ENCODE measurements at places on chromosomes 1 and 21.
A peak's percentile ranks its signal among the peaks of the same experiment; 100 is the strongest.

DNA sequence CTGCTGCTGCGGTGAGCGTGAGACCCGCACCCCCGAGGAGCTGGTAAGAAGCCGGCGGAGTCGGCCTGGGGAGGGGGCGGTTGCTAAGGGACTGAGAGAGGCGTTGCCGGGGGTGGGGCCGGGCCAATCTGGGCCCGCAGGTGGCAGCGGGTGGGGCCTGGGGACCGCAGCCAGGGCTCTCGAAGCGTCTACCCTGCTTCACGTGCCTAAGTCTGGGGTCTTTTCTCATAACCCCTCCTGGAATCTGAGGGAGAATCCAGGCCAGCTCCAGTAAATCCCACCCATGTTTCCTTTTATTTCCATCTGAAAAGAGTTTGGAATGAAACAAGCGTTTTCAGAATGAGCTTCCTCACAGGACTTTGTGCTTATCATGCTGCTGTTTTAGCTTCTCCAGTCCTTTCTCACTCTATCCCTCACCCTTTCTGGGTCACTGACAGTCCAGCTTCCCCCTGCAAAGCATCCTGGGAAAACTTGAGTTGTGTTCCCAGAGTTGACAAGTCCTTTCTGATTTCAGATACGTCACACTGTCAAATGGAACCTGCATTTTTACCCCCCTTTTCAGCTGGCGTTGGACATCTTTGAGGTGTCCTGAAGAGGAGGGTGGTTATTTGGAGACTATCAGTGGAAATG is 431 bp downstream of the CLCN6 start:
- DNase-seq = no peak

DNA sequence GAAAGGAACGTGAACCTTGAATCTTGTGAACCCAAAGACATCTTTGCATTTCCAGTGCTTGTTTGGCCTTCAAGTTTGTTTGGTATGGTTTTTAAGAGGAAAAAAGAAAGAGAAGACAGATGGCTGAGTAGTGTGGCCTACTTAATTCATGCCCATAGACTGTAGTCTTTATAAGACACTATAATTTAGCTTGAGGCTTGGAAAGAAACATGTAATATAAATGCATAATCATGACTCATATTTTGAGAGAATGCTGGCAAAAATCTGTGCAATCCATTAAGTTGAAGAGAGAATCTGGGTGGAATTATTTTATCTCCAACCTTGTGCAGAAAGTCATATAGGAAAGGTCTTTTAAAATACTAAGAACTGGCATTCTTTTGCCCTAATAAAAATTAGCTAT is 179.3 kb downstream of the SIPA1L2 start:
- no peak for DNase-seq

- no peak for DNase-seq
Measured at GRCh38 chr1:230103306-230104173, 36.5 kb downstream of the GALNT2 start.

GRCh38 chr1:40951943-40952743 is 27.4 kb upstream of the CTPS1 start:
- DNase-seq = peak; percentile 69

DNA sequence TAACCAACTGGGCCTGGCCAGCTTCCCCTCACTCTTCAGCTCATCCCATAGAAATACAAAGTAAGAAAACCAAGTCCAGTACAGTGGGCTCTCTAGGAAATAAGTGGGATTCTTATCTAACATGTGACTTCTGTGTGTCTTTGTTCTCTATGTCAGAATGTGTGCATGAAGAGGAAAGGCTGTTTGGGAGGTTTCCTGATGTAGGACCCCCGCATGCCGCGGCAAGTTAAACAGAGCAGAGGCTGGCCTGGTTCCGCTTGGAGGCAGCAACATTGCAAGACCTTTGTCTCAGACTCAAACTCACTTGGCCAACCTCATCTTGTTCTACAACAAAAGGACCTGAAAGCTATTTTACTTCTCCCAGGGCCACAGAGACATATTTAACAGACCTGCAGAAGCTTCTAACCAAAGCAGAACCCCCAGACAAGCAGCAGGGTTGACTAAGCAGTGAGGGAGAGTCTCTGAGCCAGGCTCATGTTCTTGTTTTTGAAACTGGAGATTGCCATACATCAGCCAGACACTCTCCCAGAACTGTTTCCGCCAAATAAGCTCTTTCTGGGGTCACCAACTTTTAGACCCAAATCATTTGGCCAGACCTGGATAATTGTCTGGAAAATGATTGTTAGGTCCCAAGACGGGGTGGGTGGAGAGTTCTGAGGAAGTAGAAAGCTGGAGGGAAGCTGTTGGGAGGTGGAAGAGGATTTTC is 6.2 kb downstream of the MTARC2 start:
- no peak for DNase-seq

DNA sequence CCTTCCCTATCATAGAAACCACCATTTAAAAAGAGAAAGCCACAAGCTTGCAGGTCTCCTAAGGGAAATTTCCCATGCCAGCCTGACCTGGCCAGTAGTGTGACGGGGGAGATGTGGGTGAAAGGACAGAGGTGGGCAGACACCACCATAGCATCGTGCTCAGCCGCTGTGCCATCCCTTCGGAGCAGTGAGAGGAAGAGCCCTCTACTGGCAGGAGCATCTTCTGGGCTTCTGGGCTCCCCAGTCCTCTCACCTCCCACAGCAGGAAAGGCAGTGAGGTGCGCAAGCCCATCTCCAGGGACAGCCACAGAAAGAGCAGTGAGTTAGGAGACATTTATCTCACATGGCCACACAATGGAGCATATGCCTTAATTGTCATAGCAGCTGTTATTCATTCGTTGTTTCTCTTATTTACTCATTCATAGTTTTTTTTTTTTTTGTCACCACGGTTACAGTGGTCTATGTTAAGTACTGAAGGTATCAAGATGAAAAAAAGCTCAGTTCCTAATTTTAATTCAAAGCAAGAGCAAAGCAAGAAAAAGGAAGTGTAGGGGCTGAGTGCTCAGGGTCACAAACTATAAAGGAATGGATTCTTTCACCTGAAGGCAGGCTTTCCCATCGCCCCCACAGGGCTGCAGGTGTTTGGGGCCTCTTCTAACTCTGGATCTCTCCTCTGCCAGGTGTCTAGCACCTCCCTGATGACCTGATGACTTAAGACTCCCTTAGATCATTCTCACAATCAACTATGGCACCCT is 48.8 kb upstream of the CAMK1G start:
- no peak for DNase-seq

GRCh38 chr1:47722909-47723580 is 274.1 kb downstream of the TRABD2B start:
- DNase-seq = no peak

DNA sequence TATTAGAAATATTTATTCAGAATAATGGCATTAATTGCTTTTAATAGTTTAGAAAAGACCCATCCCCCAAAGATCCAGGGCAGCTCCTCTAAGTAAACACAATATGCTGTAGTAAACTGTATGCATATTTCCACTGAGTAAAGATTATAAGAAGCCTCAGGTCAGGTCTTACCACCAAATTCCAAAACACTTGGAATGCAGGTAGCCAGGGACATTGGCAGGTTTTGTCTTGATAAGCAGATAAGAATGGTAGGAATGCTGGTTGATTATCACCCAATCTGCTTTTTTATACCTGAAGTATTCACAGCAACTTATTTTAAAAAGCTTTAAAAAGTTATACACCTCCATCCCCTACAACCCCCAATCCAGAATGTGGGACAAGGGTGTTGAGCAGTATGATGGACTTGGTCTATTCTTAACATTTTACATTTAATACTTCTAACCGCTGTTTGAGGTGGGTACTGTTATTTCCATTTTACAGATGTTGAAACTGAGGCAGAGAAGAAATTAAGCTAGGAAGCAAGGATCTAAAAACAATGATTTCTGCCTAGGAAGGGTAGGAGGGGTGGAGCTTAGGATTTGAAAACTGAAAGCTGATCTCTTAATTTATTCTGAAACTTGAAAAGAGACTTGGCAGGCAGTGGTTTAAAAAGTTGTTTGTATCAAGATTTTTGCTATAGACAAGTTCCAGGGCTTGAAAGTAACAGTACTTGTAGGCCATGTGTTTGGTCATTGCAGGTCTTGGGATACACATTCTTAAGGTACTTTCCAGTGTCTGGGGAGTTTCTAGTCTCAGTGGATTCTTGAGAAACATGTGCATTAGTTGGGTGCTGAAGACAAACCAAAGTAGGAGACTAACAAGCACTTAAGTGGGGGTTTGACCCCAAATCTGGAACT is 15.6 kb upstream of the THEM4 start:
- DNase-seq = no peak

DNA sequence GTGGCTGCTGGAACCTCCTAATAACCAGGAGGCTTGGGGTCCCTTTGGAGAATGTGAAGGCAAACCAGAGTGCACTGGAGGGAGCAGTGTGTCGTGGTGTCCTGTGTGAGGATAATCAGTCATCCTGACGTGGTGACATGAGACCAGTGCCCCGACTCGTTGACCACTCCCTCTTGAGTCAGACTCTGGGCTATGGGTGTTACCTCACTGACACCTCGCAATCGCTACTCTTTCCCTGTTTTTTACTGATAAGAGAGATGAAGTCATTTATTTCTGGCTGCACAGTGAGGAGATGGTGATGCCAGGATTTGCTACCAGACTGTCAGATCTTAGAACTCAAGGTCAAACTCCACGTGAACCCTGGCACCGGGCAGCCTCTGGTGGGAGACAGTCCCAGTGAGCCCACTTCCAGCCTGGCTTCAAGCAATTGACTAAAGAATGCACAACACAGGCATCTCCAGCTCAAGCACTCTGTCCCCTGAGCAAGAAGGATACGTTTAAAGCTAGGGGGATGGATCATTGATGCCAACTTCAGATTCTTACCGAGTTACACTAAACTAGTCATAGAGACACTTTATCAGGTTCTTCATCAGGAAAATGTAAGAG is 30.3 kb downstream of the UBASH3A start:
- DNase-seq = no peak

DNA sequence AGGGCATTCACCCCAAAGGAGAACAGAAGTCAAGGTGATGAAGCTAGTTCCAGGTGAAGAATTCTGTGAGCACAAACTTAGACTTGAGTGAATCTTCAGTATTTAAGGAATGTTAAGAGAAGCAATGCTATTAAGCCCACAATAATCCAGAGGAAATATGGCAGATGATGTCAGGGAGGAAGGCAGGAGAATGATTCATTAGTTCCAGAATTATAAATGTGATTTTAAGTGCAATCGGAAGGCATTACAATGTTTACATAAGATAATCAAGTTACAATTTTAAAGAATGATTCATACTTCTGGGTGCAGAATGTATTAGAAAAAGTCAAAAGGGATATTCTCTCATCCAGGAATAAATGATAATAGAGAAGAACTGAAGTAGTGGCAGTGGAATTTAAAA is 545.2 kb upstream of the BRINP3 start:
- DNase-seq = no peak

- DNase-seq = peak; percentile 49
Measured at GRCh38 chr1:20485527-20486456, at the start of gene CAMK2N1. Gene CAMK2N1 (minus strand): TSS chr1:20486210. CDS start chr1:20485379, 831 bp downstream.

DNA sequence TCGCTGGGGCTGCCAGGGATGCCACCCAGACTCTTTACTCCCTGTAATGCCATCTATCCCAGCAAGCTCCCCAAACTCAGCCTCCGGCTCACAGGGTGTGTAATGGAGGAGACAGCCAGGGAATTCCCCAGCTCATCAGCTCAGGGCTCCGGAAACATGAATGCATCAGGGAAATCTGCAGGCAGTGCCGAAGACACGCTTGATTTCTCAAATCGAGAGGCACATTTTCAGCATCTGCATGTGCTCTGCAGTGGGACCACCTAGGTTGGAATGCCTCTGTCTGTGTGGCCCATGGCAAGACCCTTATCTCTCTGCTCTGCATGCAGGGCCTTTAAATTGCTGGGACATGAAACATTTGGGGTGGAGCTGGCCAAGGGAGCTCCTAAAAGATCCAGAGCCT is 170.1 kb downstream of the TRABD2B start:
- no peak for DNase-seq

DNA sequence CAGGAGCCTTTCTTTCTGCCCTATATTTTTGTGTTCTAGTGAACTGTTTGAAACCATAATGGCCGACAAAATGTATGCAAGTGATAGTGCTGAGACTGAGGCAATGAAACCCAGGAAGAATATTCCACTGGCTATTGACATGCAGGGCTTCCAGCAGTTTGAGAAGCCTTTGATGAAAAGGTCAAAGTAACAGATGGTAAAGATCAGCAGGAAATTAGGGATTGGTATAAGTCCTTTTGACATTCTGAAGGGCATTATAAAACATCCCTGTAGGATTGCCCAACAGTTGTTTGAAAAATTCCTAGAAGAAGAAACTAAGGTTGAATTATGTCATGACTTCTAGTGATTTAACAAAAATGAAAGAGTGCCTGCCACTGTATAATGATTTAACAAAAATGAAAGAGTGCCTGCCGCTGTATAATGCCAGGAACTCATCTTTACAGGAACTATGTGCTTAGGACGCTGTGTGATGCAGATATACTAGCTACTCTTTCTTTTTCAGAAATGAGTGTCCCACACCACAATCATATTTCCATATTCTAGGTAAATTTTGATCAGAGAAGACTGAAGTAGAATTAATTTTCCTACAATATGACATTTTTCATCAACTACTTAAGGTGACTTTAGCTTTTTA is 283.9 kb upstream of the ST6GALNAC5 start:
- no peak for DNase-seq

- DNase-seq = no peak
Measured at GRCh38 chr1:240254778-240255291, 163.2 kb downstream of the FMN2 start.

DNA sequence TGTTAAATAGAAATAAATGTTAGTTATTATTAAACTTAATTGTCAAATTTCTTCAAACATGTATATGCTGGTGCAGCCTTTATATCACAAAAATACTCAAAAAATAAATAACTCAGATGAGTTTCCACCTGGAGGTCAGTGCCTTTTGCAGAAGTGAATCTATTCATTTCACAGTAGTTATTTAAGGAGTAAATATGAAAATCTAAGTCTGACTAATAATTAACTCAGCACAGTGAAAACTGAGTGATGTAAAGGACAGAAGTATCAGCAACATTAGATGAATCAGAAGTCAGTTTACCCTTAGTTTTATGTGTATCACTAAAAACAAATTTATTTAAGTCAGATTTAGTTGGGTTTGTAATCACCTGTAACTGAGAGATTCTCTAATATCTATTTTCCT is 2135.4 kb downstream of the MRPL39 start:
- DNase-seq = no peak

- DNase-seq = no peak
Measured at GRCh38 chr1:205443585-205444299, 12.1 kb downstream of the BLACAT1 start.

- no peak for DNase-seq
Measured at GRCh38 chr1:173448945-173449344, 28.2 kb upstream of the PRDX6 start.

Measured in activated CD4-positive, CD25-positive, alpha-beta regulatory T cell treated with anti-CD3 and anti-CD28 coated beads, Interleukin-2, amount 50 U/mL, for 72 hours (primary cell).